ENCODE measurements at places on chromosomes 13 and 19.

DNA sequence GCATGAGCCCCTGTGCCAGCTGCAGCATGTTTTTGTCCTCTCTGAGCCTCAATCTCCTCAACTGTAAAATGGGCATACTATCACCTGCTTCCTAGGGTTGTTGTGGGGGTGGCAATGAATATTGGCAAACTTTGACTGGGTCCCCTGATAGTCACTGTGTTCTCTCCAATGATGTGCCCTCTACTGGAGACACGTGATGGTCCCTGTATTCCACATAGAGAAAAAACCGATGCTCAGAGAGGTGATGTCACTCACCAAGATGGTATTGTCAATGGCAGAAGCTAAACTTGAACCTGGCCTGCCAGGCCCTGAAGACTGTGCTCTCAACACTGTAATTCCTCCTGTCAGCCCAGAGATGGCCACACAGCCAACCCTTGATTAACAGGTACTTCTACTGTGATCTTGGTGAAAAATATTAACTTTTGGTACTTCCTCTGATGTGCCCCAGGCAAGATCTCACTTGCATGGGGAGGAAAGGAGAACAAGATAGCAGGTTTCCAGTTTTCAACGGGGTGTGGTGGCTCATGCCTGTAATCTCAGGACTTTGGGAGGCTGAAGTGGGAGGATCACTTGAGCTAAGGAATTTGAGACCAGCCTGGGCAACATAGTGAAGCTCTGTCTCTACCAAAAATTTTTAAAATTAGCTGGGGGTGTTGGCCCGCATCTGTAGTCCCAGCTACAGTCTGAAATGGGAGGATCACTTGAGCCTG, 3.6 kb downstream of the CEACAM20 start:
- no peak for DNase-seq

DNA sequence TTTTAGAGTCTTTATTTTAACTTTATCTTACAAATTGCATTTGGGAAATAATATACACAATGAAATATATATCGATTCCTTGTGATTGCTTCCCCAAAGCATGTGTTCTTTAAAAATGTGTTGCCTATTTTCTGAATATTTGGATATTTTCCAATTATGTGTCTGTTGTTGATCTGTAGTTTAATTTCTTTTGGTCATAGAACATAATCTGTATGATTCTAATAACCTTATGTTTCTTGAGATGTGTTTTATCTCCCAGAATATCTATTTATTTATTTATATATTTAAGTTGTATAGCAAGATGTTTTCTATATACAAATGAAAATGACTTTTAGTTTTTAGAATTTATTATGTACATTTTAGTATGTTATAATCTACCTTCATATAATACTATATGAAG, 710.8 kb upstream of the PCDH20 start:
- no peak for DNase-seq

DNA sequence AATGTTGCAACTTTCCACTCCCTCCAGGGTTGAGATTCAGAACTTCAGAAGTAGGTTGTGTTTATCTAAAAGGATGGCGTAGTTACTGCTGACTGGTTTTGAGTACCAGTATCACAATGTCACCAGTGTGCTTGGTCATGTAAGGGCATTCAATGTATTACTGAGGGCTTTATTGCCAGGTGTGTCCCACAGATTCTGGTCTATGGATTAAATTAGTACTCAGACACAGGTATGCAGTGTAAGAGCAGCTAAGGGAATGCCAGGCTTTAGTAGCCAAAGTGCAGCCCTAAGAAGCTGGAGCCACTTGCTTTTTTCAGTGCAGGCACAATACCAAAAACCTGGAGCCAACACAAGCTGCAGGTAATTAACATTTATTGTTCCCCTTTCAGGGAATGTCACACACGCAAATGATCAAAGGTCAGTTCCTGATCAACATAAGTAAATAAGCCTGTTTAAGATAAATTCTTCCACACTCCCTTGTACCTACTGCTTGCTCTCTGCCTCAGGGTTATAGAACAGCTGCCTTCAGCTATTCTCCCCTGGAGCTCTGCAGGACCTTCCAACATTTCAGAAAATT, 130.1 kb upstream of the ZNF91 start:
- no peak for DNase-seq

DNA sequence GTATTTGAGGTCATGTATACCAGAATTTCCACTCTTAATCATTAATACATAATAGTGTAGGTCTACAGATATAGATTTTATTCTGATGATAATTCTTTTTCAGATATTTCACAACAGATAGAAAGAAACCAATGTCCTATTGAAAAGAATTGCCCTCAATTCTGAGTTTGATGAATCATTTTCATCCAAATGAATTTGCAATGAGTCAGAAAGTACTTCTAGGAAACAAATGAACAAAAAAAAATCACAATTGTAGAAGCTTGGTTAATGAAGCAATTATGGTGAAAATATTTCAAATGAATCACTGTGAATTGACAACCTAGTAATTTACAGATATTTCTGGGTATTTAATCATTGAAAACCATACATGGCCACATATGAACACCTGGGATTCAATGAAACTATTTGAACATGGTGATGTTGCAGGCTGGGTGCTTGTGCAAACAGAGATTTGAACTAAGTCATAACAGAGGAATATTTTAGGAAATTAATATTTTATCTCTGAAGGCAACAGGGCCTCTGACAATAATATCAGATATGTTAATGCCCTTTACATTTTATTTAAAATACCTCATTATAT, 360.9 kb downstream of the SLITRK5 start:
- DNase-seq, result no peak

GRCh38 chr19:6211632-6212402, 68.0 kb downstream of the MLLT1 start:
- no peak for DNase-seq

DNA sequence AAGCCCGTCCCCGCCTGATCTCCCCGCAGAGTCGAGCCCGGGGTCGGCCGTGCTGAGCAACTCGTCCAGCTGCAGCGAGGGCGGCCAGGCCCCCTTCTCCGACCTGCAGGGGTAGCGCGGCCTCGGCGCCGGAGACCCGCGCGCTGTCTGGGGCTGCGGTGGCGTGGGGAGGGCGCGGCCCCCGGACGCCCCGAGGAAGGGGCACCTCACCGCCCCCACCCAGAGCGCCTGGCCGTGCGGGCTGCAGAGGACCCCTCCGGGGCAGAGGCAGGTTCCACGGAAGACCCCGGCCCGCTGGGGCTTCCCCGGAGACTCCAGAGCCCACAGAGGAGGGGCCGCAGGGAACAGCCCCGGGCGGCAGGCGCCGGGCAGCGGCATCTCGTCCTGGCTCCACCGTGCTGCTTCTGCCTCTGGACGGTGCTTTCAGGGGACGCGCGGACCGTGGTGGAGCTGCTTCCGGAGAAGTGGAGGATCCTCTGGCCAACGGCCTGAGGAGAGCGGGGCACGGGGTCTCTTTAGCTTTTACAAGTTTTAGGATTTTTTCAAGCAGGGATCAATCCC, 8.8 kb upstream of the F7 start:
- DNase-seq, result no peak

DNA sequence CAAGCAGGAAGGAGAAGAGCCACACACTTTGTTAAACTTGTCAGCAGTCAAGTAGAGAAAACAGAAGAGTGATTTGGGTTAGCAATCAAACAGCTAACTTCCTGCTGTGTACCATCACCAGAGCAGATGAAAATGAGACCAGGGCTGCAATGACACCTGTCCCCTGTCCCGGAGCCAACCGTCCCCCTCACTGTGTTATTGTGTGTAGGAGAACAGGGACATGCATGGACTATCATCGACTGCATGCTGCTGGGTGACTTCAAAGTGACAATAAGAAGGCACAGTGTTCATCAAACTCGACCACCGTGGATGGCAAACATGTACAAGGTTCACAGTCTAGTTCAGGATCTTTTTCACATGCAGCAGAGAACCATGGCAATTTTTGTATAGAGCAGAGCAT, 94.0 kb upstream of the SLC15A1 start:
- no peak for DNase-seq

DNA sequence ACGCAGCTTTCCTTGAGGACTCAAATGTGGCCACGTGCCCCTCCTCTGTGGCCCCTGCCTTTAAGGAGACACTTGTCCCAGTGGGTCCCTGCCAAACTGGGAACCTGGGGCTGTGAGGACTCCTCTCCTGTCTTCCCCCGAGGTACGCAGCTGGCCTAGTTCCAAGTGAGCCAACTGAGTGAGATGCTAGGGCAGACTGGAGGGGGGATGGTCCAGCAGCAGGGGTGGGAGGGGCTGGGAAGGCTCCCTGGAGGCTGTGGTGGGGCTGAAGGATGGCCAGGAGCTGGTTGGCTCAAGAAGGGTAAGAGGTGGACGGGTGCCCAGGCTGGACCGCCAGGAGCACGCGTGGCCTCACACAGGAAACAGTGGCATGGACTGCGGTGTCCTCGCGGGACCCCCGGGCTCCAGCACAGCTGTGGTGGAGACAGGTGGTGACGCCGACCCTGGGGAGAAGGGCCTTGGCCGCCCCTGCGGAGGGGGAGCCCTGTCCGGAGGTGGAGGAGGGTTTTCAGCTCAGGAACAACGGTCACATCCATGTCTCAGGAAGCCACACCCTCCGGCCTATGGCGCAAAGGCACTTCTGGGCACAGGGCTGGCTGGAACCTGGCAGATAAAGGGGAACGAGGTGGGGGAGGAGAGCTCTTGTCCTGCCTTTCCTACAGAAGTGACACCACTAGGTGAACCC, 45.8 kb downstream of the MLLT1 start:
- DNase-seq, result no peak

- DNase-seq, result no peak
These were observed 158.9 kb upstream of the SGCG start for GRCh38 chr13:23021906-23022305.

GRCh38 chr13:39498471-39499114, 104.4 kb downstream of the LHFPL6 start:
- no peak for DNase-seq

- no peak for DNase-seq
These were observed 110.4 kb upstream of the KLHL1 start for GRCh38 chr13:70218618-70219017.

DNA sequence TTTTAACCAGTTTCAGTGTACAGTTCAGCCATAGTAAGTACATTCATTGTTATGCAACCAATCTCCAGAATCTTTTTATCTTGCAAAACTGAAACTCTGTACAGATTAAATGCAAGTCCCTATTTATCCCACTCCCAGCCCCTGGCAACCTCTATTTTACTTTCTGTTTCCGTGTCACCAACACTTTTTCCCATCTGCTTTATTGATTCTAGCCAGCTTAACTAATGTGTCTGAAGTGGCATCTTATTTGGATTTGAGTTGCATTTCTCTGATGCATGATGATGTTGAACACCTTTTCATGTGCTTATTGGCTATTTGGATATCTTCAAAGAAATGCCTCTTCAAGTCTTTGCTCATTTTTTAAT, 18.9 kb downstream of the SPATA13 start:
- DNase-seq, result no peak

DNA sequence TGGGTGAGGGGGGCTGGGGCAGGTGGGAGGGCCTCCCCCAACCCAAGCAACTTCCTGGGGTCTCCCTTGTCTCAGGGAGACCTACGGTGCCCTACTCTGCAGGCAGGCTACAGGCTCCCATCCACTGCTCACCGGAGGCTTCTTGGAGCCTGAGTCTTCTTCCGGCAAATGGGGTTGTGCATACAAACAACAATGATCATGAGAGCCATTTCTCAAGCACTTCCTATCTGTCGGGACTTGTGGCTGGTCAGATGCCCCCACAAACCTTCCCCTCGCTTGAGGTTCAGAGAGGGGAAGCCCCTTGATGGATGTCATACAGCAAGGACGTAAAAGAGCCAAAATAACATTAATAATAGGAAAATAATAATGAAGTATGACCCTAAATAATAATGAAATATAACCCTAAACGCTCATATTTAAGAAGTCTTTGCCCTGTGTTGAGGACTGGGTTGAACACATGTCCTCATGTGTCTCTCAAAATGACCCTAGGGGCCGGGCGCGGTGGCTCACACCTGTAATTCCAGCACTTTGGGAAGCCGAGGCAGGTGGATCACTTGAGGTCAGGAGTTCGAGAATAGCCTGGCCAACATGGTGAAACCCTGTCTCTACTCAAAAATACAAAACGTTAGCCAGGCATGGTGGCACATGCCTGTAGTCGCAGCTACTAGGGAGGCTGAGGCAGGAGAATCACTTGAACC, 727 bp downstream of the CD37 start:
- DNase-seq, result no peak

GRCh38 chr13:37295071-37295470, 189.6 kb upstream of the CSNK1A1L start:
- DNase-seq, result no peak

GRCh38 chr13:86788616-86789015, 882.6 kb upstream of the SLITRK5 start:
- DNase-seq, result no peak

GRCh38 chr13:22486490-22486889, 694.3 kb upstream of the SGCG start:
- no peak for DNase-seq

DNA sequence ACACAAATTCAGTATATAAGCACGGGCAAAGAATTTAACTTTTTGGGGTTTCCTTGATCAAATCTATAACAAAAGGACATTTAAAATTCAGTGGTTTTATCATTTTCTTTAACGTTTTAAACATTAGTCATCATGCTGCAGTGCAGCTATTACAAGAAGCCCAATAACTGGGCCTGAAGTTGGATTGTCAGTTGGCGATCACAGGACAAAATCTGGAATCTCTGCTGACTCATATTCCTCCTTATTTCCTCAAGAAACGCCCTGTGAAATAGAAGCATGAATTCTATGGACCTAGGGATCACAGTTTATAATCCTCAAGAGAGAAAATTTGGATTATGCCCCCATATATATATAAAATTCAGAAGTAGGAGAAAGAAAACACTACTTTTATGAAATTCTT, 971.6 kb upstream of the MIR17HG start:
- no peak for DNase-seq

DNA sequence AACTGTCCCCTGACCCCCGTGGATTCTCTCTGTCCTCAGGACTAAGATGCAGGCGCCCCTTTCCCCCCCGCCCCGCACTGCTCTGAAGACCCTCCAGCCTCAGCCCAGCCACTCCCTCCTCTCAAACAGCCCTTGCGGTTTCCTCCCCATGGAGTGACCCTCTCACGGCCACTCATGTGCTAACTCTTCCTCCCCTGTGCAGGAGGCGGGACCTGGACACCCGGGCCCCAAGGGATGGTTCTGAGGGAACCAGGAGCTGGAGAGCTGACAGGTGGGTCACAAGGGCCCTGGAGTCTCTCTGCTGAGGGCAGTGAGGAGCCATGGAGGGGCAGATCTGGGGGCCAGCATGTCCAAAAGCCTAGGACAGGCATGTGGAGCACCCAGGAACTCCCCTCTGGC, 1.9 kb downstream of the ISOC2 start:
- DNase-seq, result no peak

DNA sequence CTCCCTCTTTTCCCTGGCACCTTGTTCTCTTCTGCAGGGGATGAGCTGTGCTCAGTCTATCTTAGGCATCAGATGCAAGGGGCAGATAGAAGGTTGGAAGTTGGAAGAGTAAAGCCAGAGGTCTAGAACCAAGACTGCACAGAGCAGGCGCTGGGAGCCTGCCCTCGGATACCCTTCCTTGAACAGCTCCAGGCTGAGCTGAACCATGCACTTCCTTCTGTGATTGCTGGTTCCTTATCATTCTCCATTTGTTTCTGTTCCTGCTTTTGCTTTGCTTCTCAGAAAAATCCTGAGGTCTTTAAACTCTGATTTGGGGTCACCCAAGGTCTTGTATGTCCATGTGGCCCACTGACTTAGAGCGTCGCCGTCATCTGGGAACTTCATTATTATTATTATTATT, 36.3 kb downstream of the ARHGEF18 start:
- no peak for DNase-seq

GRCh38 chr19:42032431-42032830, 37.6 kb downstream of the GRIK5 start:
- DNase-seq, result no peak

Measured in AG04449 (cell line).